Cardiac septum (tissue), 1 donor: ENCODE measurements at places on chromosomes 2 and 18. TPM values are rescaled to one million over a fixed set of nuclear protein-coding genes. Genes with fewer than 3 reads are reported as not detected.

The HOXD3 gene
- 1.0 TPM for total RNA-seq

The NT5DC4 gene
- total RNA-seq: not detected

The TM4SF20 gene
- not detected for total RNA-seq

The ANKRD23 gene
- total RNA-seq: 10.6 TPM

DNA sequence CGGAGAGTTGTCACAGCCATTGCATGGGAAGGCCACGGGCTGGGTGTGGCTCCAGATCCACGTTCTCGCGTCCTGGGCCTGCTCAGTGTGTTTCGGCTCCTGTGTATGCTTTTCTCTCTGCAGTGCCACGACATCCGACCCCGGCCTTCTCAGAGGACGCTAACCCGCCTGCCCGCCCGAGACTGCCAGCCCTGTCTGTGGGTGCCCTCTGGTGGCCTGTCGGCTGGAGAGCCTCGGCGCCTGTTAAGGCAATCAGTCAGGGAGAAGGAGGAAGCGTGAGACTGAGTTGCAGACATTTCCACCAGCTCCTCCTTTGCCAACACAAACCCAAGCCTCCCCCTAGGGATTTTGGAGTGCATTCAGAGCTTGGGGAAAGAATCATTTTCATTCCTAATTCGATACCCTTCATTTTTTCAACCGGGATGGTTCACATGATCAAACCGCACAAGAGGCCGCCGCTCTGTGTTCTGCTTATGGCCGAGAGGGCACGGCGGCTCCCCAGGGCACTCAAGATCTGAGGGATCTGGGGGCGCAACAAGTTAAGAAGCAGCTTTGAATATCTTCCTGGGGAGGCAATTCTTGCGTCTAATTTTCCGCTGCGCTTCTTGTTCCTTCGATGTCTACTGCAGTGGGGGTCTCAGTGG is 37.5 kb upstream of the ZBTB7C start:
- DNase-seq: peak; percentile 90

DNA sequence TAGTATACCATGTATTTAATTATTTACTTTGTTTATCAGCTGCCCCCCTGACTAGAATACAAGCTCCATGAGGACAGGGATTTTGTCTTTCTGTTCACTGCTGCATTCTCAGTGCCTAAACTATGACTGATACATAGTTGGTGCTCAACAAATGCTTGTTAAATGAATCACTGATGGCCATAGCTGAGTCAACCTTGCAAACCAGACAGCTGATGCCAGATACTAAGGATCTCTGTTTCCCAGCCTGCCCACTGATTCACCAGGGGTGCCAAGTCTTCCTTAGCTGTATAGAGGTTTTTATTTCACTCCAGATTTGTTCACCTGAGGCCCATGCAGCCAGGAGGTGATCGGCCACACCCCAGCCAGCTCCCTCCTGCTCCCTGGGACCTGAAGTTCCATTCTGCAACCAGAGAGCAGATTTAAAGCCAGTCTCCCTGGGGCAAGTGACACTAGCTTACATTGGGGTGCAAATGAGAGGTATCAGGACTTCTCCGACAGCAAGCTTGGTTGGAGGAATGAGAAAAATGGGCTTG is 92.2 kb downstream of the C1QL2 start:
- DNase-seq: no peak

GRCh38 chr2:232574674-232575403 is 24.4 kb downstream of the EIF4E2 start:
- no peak for DNase-seq

GRCh38 chr2:237627441-237628246 is at the start of gene LRRFIP1:
Gene LRRFIP1 (plus strand): TSS chr2:237627587. CDS start chr2:237627645, 58 bp downstream.
- no peak for DNase-seq

The RASGRP3 gene
- 49.4 TPM for total RNA-seq

The MREG gene
- 0.32 TPM for total RNA-seq

- no peak for DNase-seq
Observed at GRCh38 chr18:38520786-38521185, 955.2 kb upstream of the CELF4 start.

GRCh38 chr18:58762781-58763171 is 91.5 kb downstream of the MALT1 start:
- DNase-seq: peak; percentile 55

- no peak for DNase-seq
Observed at GRCh38 chr18:46067438-46068007, 4.5 kb downstream of the PSTPIP2 start.

DNA sequence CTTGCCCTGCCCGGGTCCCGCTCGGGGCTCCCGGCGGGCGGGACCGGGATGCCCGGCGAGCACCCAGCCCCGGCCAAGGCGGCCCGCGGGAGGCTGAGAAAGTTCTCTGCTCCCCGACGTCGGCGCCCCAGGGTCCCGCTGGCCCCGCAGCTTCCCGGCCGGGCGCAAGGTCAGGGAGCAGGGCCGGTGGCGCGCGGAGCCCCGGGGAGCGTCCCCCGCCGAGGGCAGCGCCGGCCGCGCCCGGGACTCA is 331 bp downstream of the SERPINE2 start:
- no peak for DNase-seq

The MAT2A gene
- total RNA-seq: 146 TPM

GRCh38 chr2:70397186-70397585 is 95.3 kb upstream of the FAM136A start:
- no peak for DNase-seq

DNA sequence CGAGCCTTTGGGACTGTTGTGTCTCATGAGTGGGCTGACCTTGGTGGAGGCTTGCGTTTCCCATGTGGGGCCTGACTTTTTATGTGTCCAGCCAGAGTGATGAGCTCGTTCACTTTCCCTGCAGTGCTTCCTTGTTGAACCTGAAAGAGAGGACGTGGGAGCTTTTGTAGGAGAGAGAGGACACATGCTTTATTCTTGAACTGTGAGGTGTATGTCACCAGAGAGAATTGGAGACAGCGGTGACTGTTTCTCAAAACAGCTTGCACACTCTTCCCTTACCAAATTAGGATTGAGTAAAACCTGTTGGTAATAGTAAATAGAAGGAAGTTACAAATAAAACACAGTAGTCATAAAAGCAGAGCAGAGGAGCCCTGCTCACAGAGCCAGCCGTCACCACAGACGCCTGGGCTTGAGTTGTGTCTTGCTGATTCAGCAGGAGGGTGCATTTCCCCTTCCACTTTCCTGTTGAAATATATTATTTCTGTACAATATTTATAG is 60.7 kb downstream of the INPP4A start:
- no peak for DNase-seq

The ASIC4 gene
- 0.32 TPM for total RNA-seq

The TEKT4 gene
- 0.32 TPM for total RNA-seq

DNA sequence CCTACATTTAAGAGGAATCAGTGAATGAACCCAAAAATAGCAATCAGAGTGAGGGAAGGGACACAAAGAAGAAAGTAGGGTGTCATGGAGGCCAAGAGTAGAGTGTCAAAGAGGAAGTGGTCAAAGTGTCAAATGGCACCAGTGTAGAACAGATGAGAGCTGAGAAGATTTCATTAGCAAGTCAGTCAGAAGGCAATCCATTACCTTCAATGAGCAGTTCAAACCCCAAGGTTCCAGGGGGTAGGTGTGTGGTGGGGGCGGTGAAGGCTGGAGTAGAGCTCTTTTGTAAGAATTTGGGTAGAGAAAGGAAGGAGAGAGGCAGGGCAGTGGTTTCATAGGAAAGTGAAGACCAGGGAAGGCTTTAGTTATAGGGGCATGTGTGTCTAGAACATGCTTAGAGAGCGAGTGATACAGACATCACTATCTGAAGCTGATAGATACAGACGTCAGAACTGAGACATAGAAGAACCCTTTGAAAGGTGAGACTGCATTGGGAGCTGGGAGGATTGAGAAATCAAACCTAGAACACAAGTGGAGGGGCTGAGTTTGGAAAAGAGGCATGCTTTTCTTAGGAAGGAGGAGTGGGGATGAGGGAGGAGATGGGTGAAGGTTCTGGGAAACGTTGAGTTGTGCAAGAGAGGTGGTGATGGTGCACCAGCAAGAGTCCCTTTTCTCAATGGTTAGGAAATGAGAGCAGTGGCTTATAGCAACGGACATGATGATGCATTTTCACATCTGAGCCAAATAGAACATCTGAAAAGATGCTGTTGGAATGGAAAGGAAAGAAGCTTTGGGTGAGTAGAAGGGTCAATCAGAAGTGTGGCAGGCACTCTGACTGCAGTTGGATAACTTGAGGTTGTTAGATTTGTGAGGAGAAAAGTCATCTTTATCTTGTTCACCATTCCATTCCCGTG is 48.9 kb upstream of the IL1RL1 start:
- DNase-seq: no peak

GRCh38 chr2:215160081-215160480 is 21.7 kb upstream of the ABCA12 start:
- DNase-seq: no peak

The NAT8 gene
- not detected for total RNA-seq

DNA sequence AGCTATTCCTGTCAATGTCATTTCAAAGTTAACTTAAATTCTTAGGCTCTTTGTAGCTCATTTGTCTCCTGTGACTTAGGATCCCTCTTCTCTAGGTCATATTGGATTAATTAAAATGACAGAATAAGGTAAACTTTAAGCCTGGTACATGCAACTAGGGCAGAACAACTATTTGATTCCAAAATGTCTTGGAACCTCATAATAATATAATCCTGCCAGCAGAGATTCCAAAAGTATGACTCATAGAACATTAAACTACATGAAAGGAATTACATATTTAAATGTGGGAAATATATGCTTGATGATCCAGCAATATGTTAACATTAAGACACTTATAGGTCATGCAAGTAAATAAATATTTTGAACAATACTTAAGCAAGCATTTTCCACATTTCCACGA is 63.3 kb downstream of the COL3A1 start:
- no peak for DNase-seq

DNA sequence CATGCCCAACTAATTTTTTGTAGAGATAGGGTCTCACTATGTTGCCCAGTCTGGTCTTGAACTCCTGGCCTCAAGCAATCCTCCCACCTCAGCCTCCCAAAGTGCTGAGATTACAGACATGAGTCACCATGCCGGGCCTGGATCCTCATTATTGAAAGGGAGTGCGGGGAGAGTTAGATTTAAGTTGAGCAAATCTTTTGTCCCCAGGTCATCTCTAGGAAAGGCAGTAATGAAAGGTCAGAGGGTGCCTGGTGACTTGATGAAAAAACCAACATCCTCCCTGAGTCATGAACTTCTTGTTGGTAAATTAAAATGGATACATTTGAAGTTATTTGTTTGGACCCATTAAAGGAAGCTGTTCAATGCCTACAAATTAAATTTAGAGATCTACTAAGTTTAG is 25.1 kb downstream of the STAT4 start:
- no peak for DNase-seq

The COBLL1 gene
- 15.0 TPM for total RNA-seq

- DNase-seq: no peak
Observed at GRCh38 chr2:158619496-158619895, 162.7 kb downstream of the PKP4 start.

- no peak for DNase-seq
Observed at GRCh38 chr2:203185864-203186263, 53.0 kb upstream of the CYP20A1 start.

The SLC14A1 gene
- 12.4 TPM for total RNA-seq

- peak; percentile 88 for DNase-seq
Observed at GRCh38 chr2:60553495-60554073, at the start of gene BCL11A. Gene BCL11A (minus strand): TSS chr2:60553654. CDS start chr2:60553270, 384 bp downstream.

- no peak for DNase-seq
Observed at GRCh38 chr2:155026651-155027174, 328.2 kb downstream of the KCNJ3 start.

DNA sequence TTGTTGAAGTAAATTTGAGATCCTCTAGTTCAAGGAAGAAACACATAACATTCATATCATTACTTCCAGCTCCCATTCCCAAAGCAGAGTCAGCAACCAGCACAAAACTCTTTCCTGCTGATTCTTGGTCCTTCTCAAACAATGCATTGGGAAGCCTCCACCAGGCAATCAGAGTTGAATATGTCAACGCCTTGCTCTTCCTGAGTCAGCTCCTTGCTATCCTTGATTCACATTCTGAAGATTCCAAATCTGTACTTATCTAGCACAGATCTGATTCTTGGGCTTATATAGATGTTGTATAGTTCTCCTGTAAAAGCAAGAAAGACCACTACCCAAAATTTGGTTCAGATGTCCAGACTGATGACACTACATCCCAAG is 29.6 kb downstream of the CFAP210 start:
- no peak for DNase-seq

DNA sequence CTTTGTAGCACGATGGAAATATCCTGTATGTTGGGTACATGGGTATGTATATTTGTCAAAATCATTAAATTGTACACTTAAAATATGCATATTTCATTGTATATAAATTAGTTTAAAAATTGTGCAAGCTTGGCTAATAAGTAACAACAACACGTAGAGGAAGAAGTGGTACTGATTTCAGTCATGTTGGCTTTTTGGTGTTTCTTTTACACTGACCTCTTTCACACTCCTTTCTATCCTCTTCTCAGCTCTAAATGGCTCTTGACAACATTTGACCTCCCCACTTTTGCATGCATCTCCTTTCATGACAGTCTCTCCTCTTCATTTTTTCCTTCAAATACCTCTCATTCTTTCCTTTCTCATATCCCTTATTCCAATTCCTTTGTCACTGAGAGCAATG is 801.4 kb upstream of the ZEB2 start:
- no peak for DNase-seq

DNA sequence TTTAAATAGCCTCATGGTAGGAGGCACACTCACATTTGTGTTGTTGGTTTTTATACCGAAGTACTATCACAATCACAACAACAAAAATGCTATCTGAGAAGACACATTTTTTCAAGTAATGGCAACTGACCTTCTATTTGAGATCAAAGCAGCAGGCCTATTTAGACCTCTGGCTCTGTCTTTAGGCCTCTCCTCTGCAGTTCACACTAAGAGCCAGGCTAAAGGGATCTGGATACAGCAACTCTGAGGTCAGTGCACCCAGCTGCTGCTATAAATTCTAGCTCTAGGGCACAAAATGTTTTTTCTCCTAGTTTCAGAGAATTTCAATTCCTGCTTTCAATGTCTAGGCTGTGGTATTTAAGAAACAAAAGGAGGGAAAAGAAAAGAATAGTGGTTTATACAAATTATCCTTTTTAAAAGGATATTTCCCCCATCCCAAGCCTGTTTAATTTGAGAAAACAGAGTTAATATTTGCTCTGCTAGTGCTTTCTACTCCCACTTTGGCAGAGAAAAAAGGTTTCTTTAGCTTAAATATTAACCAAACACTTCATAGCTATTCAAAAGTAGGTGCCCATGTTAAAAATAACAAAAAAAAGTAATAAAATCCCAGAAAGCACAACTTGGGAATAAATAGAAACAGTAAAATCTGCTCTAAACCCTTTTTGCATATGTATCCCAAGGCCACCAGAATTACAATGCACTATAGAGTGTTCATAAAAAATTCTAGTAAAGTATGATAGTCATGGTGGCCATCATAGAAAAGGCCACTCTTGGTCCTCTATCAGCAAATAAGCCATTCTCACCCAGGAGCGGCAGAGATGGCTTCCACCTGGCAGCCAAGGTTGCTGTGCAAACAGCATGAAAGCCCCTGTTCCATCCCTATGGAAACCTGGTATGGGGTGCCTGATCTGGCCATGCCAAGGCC is 293.6 kb upstream of the SESTD1 start:
- DNase-seq: no peak
